Stimulated activated naive CD8-positive, alpha-beta T cell treated with anti-CD3 and anti-CD28 coated beads, Interleukin-15, amount 100 ng/mL, for 72 hours (primary cell): ENCODE measurements at places on chromosomes 7 and 10.

- DNase-seq, result no peak
Measured at GRCh38 chr7:36283181-36283580, 106.5 kb upstream of the ANLN start.

DNA sequence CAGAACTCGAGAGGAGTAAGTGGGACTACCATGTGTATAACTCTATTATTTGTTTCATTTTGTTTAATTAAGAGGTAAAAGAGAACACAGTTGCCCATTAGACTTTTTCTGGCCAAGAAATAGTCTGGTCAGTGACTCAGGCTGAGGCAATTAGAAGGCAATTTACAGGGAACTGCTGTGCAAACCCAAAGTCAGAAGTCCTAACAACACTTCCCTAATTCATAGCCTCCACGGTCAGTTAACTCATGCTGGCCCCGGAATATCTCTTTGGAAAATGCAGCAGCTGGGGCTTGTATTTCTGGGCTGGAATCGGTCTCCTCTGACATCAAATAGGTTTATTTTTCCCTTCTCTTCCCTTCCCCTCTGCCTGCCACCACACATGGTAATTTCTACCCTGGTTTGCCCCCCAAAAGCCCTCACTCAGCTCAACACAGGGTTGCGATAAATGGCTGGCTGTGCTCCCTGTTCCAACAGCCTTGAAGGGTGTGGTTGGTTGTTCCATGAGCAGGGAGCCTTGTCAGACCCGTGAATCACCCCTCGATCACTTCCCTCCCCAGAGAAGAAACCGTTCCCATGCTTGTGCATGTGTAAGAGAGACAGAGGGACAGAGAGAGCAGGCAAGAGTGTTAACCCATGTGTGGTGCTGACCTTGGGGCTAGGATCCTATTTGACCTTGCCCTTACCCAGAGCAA lies 5.3 kb downstream of the SH3PXD2A start:
- DNase-seq, result no peak

- DNase-seq, result no peak
Measured at GRCh38 chr7:149764481-149765398, 8.6 kb downstream of the ZNF467 start.

DNA sequence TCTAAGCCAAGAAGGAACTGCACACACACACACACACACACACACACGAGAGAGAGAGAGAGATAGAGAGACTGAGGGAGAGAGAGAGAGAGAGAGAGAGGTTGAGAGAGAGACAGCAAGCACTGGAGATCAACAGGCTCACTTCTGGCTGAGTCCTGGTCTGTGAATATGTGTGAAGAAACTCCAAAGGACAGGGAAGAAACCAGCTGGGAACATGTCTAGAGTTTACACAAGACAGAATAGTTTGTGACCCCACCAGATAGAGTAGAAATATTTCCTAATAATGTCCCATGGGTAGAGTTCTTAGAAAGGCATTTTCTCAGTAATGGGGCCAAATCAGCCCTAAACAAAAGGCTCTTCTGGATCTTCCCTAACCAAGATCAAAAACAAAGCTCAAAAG lies 155.5 kb upstream of the IGFBP3 start:
- DNase-seq, result no peak

GRCh38 chr10:46310851-46311250 lies 24.1 kb downstream of the ANTXRL start:
- DNase-seq, result no peak

DNA sequence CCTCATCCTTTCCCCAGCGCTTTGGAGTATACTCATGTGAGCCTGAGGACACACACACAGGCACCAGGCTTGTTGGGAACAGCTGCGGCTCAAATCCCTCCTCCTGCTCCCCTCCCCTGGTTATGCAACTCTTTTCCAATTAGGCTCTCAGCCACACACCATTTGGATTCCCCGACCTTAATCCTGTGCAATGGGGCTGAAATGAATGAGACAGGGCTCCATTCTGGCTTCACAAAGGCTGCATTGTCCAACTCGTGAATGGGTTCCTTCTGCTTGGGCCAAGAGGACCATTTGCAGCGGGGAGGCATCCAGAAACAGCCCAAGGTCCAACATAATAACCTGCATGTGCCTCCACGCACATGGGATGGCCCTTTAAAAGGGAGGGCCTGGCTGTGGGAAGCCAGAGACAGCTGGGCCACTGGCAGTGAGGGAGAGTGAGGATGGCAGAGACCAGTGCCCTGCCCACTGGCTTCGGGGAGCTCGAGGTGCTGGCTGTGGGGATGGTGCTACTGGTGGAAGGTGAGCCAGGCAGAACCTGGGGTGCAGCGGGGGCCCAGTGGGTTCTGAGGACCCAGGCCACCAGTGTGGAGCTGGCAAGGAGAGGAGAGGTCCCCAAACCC lies at the start of gene RGR:
TSS of gene RGR (plus strand) at position 403 of the 620 bp plus-strand sequence. CDS start at position 441, 38 bp downstream.
- no peak for DNase-seq

- DNase-seq, result no peak
Measured at GRCh38 chr10:30745953-30746352, 116.4 kb upstream of the LYZL2 start.

- DNase-seq, result no peak
Measured at GRCh38 chr7:95688931-95689495, 83.3 kb upstream of the DYNC1I1 start.

DNA sequence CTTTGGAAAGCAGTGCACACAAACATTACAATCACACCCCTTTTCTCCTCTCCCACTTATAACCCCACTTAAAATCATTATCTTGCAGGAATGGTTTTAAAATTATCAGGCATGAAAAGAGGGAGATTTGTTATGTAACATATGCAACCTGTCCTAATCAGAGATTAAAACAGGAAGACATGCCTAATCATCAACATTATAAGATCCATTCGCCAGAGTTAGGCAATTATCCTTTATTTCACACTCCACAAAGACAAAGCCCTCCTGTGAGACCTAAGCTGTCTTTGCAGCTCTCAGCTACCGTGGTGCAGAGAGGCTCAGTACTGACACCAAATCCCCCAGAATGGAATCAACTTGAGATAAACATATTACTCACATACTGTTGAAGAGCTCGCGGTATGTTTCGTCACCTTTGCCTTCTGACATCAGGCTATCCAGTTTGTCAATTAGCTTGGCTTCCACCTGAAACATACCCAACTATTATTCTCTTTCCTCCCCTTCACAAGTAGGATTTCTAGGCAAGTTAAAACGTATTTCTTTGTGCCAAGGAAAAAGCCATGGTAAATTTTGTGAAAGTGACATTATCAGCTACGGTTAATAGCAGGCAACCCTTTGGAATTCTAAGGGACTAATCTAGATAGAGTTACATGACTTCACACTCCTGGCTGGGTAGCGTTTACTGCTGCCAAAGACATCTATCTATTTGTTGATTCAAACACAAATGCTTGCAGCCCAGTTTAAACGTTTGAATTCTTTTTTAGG lies 226.2 kb upstream of the IMMP2L start:
- DNase-seq, result no peak

- DNase-seq, result no peak
Measured at GRCh38 chr7:48004032-48004431, 24.6 kb upstream of the HUS1 start.

GRCh38 chr10:34739915-34740314 lies 75.2 kb downstream of the PARD3 start:
- DNase-seq, result no peak

- no peak for DNase-seq
Measured at GRCh38 chr10:128215733-128216132, 89.5 kb upstream of the MKI67 start.

DNA sequence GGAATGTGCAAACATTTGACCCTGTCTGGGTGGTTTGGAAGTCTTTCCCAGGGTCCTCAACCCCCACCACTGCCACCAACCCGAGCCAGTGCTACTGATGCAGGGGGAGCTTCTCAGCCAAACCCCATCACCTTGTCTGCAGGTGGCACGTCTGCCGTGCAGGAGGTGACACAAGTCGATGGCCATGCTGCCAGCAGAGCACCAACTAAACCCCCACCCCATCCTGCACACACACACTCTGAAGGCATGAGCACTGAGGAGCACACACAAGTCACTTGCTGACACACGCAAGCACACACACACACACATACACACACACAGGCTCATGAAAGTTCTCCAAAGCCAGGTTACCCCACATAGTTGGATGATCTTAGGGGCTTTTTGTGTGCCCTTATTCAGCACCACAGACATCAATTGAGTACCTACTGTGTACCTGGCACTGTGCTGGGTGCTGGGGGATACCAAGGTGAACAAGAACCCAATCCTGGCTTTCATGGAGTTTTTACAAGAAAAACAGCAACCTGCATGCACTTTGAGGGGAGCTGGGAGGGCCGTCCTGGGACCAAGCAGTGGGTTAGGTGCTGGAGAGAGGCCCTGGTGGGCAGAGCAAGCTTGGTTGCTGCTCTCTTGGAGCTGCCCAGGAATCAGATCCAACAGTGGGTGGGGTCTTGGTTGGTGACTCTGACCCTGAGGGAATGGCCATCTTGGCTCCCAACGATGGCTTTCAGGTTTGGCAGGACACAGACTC lies 118.8 kb downstream of the RGS10 start:
- DNase-seq, result no peak

DNA sequence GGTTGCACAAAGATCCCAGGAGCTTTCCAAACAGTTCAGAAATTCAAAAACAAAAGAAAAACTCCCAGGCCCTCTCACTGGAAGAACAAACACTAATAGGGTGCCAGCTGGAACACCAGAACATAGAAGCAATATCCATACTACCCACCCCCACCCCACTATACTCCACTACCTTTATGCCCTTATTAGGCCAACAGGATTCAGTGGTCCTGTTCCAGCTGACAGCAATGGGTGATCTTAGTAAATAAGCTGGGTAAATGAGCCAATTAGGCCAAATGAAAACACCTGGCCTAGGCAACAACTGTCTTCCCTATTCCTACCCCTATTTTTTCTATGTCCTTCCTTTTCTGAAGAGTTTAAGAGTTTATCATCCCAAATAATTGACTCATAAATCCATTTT lies 11.7 kb downstream of the NOC3L start:
- no peak for DNase-seq

GRCh38 chr7:84176716-84177115 lies 17.9 kb downstream of the SEMA3A start:
- DNase-seq, result no peak

DNA sequence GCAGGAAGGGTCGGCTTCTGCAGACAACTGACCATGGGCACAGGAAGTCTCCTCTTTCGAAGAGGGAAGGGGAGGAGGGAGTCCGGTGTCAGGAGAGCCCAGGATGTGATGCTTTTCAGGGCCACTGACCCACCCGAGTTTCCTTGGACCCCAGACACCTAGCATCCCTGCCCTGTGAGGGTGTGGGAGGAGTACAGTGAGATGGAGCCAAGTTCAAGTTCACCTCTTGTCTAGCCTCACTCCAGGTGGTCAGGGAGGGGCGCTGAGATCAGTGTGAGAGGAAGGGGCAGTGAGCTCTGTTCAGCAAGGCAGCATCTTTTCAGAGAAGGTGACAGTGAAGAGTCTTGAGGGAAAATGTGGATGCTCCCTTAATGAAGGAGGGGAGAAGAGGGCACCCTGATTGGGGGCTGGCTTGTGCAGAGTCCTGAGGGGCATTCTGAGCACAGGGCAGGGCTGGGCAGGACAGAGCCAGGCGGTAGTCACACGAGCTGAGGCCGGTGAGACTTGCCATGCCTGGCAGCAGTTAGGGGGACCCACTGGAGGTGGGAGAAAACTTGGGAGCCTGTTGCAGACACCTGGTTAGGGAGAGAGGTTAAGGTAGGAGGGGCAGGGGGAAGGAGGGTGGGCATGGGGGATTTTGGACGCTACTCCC lies 49.7 kb downstream of the ADCY1 start:
- no peak for DNase-seq
